ENCODE measurements at places on chromosomes 1 and 21.

DNA sequence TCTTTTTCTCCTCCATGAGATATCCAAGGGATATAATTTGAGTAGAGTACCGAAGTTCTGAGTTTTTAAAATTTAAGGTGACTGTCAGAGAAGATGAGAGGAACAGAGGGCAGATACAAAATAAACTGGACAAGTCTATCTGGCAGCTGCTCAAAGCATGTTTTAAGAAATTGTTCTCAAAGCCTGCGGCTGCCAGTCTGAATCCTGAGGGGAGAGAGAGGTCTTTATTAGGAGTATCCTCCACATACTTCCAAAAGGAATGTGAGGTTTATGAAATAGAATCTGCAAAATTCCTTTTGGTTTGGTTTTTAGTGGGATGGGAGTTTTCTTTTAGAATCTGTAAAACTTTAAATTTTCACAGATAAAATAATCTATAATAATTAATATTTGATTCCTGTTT lies 41.3 kb downstream of the TTC13 start:
- no peak for DNase-seq

DNA sequence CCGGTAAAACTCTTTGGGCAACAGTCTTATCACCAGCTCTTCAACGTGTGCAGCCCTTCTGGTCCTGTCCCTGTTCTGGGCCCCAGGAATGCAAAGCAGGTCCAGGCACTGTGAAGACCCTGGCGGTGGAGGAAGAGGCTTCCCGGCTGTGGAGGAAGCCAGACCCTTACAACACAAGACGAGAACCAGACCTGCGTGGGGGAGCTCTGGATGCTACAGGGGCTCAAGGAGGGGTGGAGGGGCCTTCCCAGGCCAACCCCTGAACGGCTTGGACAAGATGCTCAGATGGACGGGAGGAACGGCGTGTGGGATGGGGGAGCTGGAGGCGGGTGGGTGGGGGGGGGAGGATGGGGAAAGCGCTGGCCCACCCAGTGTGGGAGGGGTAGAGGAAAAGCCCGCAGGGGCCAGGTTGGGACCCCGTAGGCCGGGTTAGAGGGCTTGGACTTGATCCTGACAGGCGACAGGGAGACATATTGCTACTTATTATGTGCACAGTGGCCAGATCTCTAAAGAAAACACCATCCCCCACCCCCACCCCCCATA lies 5.1 kb upstream of the OLIG2 start:
- no peak for DNase-seq

- DNase-seq = no peak
Observed at GRCh38 chr1:33232716-33233115, 23.6 kb upstream of the ZNF362 start.

DNA sequence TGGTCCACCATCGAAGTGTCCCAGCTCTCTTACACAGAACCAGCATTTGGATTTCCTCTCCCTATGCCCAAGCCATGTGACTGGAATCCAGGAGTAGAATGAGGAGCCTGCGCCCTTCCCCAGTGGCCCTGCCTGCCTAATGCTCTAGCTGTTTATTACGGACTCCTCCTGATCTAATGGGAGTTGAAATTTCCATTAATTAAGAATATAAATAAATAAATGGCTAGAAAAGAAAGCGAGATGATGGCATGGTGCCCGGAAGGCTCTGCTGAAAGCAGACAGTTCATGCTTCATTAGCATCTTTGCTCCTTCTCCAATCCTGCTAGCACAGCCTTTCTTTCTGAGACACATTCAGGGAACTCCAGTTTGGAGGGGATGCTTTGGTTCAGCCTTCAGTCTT lies 216.2 kb downstream of the SEC16B start:
- no peak for DNase-seq

- DNase-seq = no peak
Observed at GRCh38 chr1:88634538-88634937, 49.5 kb upstream of the PKN2 start.

DNA sequence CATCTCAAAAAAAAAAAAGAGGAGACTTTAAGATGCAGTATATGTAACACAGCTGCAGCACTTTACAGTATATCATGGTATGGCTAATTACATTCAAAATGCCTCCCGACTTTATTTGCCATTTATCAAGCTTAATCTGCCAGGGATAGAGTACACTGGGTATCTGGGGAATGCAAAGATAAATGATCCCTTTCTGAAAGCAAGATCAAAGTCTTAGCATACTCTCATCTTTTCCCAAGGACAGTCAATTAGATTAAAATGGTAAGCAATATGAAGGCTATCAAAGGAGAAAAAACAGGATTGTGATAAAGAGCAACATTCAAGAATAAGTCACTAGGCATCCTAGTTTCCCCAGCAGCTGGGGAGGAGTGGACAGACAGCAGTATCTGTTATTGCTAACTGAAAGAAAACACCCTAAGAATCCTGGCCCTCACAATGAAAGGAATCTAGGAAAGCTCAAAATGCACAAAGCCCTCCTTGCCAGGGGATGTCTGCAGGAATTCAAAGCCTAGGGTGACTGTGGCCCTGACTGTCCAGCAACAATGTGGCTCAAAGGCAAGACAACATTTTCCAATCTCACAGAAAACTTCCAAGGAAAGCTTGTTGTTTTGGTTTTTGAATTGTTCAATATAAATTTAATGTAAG lies 56.7 kb upstream of the RAP1GAP start:
- no peak for DNase-seq

DNA sequence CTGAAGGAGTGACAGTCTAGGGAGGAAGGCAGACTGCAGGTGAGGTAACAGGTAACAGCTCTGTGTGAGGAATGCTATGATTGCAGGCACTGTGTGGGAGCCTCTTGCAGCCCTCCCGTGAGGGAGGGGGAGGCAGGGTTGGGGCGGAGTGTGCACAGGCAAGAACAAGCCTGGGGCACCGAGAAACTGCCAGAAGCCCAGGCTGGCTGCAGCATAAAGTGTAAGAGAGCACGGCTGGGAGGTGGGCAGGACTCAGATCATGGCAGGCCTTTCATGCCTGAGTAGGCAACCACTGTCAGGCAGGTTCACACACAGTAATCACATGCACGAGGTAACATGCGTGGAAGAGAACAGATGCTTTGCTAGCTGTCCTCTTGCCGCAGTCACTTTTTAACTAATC lies 11.3 kb upstream of the RHEX start:
- DNase-seq = no peak

DNA sequence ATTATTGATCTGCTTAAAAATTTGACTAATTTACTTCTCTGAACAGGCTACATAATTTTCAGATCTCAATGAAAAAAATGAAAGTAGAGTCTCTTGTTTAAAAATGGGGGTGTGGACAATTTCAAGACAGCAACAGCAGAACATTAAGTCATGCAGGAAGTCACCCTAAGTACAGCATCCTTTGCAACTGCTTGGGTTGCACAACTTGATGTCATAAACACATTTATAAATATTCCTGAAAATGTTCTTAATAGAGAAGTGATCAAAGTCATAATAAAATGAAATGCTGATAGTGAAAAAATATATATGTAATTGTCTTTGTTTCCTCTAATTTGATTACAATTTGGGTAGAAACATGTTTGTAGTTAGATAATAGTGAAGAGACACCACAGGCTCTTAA lies 79.3 kb downstream of the TNNI3K start:
- DNase-seq = no peak

- DNase-seq = peak; percentile 18
Observed at GRCh38 chr1:222824641-222825040, 9.8 kb downstream of the DISP1 start.

DNA sequence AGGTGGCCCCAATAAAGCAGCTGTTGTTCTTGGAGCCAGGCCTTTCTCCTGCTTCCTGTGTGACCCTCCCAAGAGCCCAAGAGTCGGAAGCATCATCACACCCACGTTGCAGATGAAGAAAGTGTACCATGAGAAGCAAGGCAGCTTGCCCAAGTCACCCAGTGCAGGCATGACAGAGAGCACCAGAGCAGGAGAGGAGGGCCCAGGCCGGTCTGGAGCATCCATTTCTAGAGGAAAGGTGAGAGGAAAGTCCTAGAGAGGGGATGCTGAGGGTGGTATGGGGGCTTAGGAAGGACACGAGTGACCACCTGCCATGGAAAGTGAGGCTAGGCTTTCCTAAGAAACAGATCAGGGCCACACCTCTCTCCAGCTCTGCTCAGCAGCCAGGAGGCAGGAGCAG lies 47.0 kb downstream of the C1orf198 start:
- no peak for DNase-seq

GRCh38 chr1:190168893-190169280 lies 308.8 kb downstream of the BRINP3 start:
- no peak for DNase-seq

DNA sequence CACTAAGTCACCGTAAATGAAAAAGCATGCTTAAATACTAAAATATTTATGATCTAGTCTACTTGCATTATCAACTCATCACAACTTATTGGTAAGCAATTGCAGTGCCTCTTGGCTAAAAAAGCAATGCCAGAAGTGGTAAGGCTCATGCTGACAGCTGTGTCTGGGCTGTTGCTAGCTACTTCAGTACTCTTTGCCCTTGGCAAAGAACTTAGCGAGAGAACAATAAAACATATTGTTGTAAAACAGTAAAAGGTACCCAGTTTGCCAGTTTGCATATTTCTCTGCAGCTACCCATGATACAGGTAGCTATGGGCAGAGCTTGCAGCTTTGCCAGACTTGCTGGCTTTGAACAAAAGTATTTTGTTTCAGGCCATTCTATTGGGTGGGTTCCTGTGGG lies 73.1 kb downstream of the ATP6V1G3 start:
- DNase-seq = no peak

DNA sequence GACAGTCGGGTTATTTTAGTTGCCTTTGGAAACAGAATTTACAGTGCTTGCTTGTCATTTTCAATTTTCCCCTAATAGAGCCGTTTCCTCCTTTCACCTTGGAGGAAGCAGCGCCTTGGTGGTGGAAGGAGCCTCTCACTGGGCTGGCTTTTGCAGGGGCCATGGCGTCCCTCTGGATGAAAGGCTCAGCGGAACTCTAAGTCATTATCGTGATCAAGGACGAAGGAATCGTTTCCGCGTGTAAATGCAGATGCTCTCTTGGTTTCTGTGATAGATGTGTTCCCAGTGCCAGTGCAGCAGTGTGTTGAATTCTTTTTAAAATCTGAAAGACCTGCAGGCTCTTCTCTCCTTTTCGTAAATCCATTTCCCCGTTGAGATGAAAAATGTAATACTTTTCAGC lies 126.2 kb upstream of the LMO4 start:
- DNase-seq = no peak

DNA sequence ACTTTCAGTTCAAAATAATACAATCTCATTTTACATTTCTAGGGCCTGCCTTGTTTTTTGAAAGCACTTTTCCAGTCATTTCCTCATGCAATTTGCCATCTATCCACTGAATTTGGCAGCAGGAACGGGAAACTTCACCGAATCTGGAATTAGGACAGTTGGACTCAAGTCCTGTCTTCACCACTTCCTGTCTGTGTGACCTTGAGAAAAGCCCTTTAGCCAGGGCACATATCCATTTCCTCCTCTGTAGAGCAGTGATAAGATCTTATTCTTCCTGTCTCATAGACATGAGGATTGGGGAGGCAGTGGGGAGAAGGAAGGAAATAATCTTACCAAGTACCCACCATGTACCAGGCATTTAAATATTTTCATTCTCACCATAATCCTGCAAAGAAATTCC lies 12.0 kb downstream of the VAV3 start:
- no peak for DNase-seq
